ENCODE measurements at places on chromosomes 1 and 21.
A peak's percentile ranks its signal among the peaks of the same experiment; 100 is the strongest.

GRCh38 chr1:204513117-204513716 is 3.0 kb upstream of the MDM4 start:
- DNase-seq: no peak

DNA sequence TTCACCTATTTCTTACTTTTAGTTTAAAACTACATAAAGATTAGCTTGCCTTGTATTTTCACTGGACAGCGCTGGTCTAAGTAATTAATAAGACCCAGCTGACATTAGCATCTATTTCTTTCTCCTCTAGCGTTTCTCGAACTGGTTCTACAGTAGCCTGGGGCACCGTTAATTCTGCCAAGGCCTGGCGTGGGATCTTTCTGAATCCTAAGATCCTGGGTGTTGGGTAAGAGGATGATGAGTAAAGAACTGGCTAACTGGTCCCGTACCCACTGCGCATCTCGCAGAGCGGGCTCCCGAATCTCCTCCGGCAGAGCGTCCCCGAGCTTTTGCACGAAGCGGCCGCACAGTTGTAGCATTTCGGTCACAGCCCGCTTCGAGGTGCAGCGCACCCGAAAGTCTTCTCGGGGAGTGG is 309 bp downstream of the NSL1 start:
- peak; percentile 43 for DNase-seq

- no peak for DNase-seq
These were observed 112.6 kb downstream of the EIF4G3 start for GRCh38 chr1:21064057-21064456.

GRCh38 chr21:46392921-46393320 is 65.8 kb upstream of the DIP2A start:
- no peak for DNase-seq

- no peak for DNase-seq
These were observed 87.1 kb upstream of the COL6A1 start for GRCh38 chr21:45894450-45894825.

DNA sequence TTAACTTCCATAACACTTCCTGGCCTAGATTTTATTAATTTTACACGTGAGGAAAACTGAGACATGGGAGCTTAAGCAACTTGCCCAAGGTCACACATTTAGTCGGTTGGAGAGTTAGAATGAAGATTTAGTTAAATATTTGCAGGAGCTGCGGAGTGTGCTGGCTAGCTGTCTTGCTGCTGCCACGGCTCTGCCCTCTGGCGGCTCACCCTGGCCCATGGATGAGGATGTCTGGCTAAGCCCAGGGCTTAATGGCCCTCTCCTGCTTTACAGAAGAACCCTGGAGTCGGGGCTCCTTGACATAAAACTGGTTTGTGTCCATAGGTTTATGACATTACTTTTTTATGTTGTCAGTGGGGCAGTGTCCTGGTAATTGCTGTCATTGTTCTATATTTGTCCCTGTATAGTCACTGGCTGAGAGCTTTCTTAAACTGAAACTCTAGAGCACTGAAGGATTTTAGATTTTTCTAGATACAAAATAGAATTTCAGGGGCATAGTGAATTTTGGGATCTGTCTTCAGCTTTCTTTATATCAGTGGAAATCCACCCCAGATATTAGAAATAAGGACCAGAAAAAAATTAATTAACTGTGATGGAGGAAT is 88.9 kb upstream of the WLS start:
- DNase-seq: peak; percentile 26

DNA sequence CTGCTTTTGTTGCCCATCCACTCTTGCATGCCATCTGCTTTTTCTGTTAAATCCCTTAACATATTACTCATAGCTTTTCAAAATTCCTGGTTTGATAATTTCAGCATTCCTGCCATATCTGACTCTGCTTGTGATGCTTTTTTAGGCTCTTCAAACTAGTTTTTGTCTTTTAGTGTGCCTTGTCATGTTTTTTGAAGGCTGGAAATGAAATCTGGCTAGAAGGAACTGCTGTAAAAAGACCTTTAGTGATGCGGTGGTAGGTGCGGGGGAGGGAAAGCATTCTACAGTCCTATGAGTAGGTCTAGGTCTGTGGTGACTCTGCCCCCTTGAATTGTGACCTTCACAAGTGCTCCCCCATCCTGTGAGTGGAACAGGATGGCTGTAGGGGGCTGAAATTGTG is 15.0 kb upstream of the S100B start:
- DNase-seq: no peak

DNA sequence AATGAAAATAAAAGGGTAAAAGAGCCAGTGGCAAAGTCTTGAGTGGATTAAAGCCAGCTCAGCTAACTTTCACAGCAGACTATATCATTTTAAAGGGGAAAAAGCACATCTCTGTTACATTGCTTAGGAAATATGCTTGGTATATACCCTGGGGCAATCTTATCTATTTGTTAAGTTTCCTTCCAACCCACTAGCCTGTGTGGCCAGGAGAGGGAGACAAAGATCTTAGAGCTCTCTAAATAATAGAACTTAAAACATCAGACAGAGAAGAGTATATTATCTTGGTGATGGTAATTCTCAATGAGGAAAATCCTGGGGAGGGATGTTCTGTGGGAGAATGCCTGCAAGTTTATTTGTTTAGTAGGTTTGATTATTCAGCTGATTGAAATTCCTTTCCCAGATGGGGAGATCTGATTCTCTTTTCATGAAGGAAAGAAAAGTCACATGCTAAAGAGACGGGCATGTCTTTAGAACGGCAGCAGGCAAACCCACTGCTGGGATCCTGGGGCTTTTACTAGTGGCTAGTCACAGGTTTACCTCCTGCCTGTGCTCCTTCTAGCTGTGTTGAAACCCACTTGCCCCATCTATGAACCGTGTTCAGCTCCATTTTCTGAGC is 3.6 kb downstream of the KCNE2 start:
- no peak for DNase-seq

DNA sequence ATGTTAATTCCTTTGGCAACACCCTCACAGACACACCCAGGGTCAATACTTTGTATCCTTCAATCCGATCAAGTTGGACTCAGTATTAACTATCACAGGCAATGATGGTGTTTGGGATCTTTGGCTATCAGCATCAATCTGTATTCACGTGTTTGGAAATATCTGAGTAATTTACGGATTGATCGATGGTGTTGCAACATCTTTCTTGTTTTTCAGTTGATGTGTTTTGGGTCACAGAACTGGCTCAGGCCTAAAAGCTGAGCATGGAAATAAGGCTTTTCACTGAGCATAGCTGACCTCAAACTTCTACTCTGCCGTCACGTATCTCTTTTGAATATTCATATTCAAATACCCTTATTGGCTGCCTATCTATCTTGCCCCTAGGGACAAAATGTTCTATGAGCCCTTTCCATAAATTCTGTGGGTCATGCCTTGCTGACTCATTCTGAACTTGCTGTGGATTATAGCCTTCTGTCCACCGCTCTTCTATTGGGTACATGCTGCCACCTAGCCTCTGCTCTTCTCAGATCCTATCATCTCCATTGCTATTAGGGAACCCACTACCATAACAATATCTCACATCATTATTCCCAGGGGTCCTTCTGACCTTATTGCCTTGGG is 156.0 kb downstream of the PDE4B start:
- no peak for DNase-seq

DNA sequence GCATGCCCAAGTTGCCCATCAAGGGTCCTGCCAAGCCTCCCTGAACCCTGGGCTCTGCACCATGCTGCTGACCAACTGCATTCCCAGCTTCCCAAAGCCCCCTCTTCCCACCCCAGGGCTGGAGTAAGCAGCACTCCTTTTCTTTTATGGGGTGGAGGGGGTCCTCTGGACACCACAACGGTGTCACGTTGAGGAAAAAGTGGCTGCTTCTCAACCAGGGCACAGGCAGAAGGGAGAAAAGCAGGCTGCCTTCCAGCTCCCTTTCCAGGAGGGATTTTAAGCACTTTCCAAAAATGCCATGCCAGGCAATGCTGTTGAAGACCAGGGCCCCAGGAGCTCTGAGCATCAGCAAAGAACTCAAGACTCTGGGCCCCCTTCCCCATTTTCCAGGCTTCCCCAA is 691 bp downstream of the RIMS3 start:
- DNase-seq: no peak

GRCh38 chr1:10280439-10281350 is 70.3 kb downstream of the KIF1B start:
- no peak for DNase-seq

DNA sequence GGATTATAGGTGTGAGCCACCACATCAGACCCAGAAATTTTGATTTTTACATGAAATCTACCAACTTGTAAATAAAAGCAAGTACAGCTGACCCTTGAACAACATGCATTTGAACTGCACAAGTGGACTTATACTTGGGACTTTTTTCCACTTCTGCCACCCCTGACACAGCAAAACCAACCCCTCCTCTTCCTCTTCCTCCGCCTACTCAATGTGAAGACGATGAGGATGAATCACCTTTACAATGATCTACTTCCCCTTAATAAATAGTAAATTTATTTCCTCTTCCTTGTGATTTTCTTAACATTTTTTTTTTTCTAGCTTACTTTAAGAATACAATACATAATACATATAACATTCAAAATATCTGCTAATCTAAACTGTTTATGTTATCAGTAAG is 17.5 kb upstream of the YRDC start:
- no peak for DNase-seq

- DNase-seq: no peak
These were observed 87.5 kb downstream of the ATP5PO start for GRCh38 chr21:33828083-33828482.

DNA sequence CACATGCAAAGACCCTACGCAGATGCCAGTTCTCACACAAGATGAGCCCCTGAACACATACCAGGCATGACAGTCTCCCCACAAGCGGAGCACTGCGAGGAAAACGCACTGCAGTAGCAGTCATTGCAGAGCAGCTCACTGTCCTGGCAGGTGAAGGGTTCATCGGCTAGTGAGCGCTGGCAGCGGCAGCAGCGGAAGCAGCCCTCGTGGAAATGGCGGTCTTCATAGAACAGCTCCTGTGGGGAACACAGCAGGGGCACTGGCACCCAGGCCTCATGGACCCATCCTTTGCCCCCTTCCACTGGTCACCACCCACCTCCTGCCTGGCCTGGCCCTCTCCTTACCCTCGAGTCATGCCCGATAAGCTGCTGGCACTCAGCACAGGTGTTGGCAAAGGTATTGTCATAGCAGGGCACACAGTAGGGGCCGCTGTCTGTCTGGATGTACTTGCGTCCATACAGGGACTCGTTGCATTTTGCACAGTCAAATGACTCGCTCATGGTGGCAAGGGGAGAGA is 6.3 kb downstream of the FHL3 start:
- no peak for DNase-seq

Data from 8988T (cell line).